Keratinocyte (primary cell): ENCODE measurements at places on chromosomes 1 and 21.

DNA sequence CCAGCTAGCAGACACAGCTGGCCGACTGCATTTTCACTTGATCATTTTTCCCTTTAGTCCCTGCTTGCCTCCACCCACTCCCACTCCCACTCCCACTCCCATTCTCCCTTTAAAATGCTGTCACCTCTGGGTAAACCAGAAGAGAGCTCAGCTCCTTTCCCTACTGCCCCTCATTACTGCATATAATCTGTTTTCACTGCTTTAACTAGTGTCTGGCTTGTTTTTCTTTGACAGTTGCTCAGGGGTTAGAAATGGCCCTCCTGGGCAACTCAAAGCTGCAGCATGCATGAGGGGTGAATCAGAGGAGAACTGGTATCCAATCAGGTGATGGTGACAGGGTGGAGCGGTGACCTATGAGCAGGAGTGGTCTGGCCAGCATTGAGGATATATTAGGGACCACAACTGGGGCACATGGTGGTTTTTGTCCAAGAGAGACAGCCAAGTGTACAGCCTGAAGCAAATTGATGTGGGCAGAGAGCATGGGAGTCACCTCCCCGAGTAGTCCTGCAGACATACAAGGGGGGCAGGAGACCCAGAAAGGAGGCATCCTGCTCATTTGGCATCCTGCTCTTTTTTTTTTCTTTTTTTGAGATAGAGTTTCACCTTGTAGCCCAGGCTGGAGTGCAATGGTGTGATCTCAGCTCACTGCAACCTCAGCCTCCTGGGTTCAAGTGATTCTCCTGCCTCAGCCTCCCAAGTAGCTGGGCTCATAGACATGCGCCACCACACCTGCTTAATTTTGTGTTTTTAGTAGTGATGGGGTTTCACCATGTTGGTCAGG is 42.6 kb upstream of the SRSF10 start:
- no peak for DNase-seq

DNA sequence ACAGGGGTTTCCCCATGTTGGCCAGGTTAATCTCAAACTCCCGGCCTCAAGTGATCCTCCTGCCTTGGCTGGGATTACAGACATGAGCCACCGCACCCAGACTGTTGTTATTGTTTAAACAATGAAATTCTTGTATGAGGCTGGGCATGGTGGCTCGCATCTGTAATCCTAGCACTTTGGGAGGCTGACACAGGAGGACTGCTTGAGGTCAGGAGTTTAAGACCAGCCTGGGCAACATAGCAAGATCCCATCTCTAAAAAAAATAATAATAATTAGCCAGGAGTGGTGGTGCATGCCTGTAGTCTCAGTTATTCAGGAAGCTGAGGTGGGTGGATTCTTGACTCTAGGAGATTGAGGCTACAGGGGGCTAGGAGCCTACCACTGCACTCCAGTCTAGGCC is 6.7 kb upstream of the WDTC1 start:
- no peak for DNase-seq

- no peak for DNase-seq
Observed at GRCh38 chr1:164719676-164720439, 160.9 kb downstream of the PBX1 start.

DNA sequence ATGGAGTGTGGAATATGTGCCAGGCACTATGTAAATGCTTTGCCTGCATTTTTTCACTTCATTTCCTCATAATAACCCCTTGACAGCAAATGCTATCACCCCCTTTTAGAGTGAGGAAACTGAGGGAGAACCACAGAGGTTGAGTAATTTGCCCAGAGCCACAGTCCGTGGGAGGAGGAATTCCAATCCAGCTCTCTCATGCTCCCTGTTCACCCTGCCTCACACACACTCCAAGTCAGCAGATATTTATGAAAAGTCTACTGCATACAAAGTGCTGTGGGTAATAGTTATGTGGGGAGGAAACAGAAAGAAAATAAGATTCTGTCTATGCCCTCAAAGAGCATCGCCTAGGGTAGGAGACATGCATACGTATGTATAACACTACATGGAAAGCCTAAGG is 30.9 kb upstream of the RBM15 start:
- DNase-seq: no peak

DNA sequence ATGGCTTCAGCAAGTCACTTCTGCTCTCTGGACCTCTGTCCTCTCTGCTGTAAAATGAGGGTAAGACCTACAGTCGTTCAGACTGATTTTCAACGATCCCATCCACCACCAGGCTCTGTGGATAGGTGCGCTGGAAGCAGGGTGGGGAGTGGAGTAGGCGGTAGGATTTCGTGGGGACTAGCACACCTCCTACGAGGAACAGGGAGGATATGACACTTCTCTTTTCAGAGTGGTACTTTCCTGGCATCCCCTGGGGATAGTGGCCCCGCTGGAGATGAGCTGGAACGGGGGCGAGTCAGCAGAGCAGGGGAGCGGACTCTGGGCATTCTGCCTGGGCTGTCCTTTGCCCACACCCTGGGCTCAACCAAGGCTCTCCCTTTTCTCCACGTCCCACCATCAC is 17.7 kb downstream of the ETNK2 start:
- DNase-seq: no peak

DNA sequence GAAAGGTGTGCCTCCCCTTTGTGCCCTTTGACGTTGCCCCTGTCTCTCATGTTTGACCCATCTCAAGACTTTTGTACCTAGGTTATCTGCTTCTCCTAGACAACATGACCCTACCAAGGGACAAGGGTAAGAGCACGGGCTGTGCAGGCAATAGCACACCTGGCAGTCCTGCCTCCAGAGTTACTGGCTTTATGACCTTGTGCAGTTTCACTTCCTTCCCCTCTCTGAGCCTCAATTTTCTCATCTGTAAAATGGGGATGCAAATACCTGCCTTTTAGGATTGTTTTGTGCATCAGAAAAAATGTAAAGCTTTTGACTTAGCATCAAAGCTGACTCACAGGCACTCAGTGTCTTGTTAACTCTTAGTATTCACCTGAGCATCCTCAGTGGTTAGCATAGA is 36.4 kb downstream of the ELK4 start:
- no peak for DNase-seq

DNA sequence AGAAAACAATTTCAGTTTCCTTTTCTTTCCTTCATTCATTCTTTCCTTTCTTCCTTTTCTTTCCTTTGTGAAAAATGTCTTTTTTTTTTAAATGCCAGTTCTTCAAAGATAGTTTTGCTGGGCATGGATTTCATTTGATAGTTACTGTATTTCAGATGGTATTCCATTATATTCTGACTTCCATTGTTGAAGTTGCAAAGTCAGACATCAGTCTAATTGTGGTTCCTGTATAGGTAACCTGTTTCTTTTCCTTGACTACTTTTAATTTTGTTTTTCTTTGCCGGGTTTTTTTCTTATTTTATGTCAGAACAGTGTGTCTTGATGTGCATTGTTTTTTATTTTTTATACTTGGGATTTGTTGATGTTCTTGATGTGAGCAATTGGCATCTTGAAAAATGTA is 40.4 kb upstream of the MPC2 start:
- DNase-seq: no peak

DNA sequence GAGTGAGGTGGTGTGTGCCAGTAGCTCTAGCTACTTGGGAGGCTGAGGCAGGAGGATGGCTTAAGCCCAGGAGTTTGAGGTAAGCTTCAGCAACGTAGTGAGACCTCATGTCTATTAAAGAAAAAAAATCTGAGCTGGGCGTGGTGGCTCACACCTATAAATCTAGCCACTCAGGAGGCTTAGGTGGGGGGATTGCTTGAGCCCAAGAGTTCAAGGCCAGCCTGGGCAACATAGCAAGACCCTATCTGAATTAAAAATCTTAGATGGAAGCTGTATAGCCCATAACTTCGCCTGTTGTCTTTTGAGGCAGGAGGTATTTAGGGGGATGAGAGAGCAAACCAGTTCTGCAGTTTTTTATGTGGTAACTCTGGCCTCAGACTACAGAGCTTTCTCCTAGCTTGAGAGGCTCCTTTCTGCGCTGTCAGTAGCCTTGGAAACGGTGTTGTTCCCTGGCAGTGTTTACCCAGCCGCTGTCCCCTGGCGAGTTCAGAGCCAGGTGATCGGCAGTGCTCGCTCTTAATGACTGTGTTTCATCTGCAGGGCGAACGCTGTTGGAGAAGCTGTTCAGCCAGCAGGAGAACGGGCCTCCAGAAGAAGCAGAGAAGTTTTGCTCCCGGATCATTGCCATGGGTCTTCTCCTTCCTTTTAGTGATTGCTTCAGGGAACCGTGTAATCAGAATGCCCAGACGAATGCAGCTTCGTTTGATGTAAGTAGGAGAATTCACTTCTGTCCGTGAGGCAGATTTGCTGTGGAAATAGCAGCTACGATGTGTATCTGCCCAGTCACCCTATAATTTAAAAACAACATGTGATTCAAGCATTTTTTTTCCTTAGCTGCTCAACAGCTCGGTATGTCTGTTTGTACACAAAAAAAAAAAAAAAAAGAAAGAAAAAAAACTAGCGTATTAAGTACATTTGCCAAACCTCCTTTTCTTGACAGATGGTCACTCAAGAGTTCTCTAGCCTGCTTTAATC is 31.2 kb downstream of the FMN2 start:
- no peak for DNase-seq

GRCh38 chr1:75539230-75540116 is 71.4 kb downstream of the SLC44A5 start:
- no peak for DNase-seq

- no peak for DNase-seq
Observed at GRCh38 chr1:14922942-14923726, 230.4 kb upstream of the TMEM51 start.
